ENCODE measurements at places on chromosomes 2 and 18. TPM values are rescaled to one million over a fixed set of nuclear protein-coding genes. Genes with fewer than 3 reads are reported as not detected.

DNA sequence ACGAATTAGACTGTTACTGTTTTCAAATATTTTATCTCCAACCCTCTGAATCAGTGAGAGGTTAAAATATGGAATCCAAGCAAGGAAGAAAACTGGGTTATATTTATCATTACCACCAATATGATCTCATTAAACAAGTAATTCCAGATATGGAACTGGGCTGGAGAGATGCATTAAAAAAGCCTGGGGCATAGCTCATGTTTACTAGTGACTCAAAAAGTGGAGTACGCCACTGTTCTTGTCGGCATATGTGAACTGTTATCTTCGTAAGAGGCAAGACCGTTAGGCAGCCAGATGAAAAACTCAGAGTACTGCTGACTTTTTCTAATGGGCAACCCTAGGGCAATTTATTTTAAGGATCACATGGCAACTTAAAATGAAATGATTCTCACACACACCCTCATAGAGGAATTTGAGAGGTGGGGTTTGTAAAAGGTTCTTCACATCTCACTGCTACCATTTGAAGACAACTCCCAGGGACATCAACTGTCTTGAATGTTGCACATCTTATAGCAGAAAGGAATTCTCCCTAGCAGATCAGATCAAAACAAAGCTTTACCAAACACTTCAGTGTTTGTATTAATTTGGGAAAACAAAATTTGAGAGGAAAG is 105.2 kb upstream of the TFCP2L1 start:
- no peak for DNase-seq

DNA sequence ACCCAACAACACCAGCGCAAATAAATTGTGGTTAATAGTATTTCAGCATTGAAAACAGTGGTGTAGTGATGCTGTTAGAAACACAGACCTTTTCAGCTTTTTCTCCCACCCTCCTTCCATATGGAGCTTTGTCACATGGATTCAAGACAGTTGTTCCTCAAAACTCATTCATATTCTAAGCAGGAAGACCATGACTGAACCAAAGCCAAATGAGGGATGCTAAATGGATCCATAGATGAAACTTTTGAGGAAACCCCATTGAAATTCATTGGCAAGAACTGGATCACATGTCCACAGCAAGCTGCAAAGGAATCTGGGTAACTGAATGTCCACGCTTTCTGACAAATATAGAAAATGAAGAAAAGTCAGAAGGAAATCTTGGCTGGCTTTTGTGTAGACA is 615.1 kb upstream of the NETO1 start:
- no peak for DNase-seq

DNA sequence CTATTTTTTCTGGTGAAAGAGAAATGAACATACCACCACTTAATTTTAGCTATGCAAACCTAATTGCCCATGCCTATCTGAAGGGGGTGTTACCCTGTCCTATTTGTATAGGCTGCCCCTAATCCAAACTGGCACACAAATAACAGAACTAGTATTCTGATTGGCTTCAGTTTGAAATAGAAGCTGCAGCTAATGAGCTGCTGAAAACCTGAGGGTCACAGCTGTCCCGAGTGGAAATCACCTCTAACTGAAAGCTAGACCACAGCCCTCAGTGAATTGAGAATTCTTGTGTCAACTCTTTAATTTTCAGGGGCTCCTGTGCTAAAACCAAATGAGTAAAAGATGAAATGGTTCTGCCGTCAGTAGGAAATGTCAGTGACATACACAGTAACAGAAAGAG is 28.7 kb downstream of the CCDC141 start:
- no peak for DNase-seq

Gene C18orf54
- 5.8 TPM for polyA plus RNA-seq

DNA sequence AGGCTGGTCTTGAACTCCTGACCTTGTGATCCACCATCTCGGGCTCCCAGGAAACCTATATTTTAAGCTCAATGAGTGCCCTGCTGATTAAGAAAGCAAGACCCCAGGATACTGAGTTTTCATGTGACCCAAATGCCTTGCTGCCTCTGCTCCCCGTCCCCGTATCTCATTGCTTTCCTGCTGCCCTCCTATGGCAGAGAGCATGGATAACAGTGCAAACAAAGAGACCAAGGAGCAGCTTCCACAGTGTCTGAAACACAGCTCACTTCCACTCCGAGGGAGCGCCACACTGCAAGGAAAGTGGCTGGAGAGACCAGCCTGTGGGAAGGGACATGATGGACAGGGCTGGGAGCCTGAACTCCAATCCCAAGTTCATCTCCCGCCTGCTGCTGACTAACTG is 246.8 kb downstream of the TMEM182 start:
- no peak for DNase-seq

GRCh38 chr18:55967019-55967418 is 379.0 kb upstream of the TCF4 start:
- no peak for DNase-seq

GRCh38 chr2:79670198-79670597 is 157.3 kb downstream of the CTNNA2 start:
- DNase-seq: no peak

GRCh38 chr2:198017068-198017467 is 212.7 kb downstream of the PLCL1 start:
- DNase-seq: no peak

Gene DYNAP
- polyA plus RNA-seq: 0.08 TPM

GRCh38 chr2:76733736-76734135 is 788.4 kb downstream of the LRRTM4 start:
- DNase-seq: no peak

- DNase-seq: no peak
Observed at GRCh38 chr2:108898315-108899082, 90.5 kb downstream of the EDAR start.

Gene SF3B6
- 120 TPM for polyA plus RNA-seq

- no peak for DNase-seq
Observed at GRCh38 chr18:45522371-45522770, 92.9 kb upstream of the SLC14A2 start.

DNA sequence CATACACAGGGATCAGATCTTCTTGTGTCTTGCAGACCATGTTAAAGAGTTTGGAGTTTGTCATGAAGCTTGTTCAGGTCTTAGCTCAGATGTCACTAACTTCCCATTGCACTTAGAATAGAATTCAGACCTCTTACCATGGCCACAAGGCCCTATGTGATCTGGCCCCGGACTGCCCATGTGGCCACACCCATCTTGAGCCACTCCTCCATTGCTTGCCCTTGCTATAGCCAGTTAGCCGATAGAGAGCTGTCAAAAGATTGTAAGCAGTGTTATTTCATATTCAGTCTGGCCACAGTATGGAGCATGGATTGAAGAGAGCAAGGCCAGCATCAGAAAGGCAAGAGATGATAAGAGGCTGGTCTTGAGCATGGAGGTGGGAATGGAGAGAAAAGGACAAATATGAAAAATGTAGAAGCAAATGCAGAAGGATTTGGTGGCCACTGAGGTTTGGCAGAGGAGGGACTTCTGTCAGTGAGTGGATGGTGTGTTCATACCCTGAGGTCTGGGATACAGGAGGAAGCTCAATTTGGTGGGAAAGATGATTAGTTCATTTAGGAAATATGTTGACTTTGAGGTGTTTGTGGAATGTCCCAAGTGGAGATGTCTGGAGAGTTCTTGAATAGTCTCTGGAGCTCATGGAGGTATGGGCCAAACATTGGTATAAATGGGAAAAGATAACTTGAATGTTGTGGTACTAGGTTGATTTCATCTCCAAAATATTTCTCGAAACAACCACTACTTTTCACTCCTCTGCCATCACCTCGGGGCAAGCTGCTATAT is 10.6 kb downstream of the DGUOK start:
- no peak for DNase-seq

Gene PELI1
- 42.7 TPM for polyA plus RNA-seq

DNA sequence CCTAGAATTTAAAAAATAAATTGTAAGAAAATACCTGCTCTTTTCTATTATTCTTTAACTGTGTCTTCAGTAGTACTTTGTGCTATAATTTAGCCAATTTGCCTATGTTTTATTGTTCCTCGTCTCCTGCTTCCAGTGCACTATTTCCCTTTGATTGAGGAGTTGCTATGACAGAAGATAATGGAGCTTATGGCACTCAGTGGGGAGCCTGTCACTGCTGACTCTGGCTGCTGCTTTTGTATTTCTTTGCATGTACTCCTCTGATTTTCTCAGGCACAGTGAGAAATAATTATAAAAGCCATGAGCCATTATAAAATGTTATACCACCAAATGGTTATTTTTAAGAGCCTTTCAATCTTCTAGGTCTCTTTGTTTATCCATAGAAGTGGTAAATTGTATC is 1310.8 kb upstream of the SLC39A10 start:
- no peak for DNase-seq

Gene BOD1L2
- polyA plus RNA-seq: not detected

DNA sequence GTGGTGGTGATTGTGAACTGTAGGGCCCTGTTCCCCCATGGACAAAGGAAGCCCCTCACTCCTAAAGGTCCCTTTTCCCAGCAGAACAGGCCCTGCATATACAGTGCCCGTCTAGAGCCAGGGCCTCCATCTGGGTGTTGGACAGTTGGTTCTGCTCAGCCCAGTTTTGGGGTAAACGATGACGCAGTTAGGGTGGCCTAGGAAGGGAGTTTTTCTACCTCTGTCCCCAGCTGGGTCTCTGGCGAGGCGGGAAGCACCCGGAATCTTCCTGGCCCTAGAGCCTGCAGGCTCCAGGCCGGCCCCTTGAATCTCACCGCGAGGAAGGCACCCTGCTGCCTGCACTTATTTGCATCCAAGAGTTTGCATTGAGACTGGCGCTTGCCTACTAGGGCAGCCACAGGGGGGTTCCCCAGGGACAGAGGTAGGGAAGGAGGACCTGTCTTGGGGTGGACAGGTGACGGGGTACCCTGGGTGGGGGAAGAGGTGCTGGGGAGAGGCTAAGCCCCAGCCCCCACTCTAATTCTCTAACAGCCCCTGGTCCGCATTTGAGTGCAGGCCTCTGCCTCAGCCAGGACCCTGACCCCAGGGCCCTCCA is 529 bp upstream of the MTA3 start:
- no peak for DNase-seq

Gene OTOS
- polyA plus RNA-seq: not detected

- no peak for DNase-seq
Observed at GRCh38 chr2:86786001-86786536, 4.6 kb downstream of the CD8A start.

DNA sequence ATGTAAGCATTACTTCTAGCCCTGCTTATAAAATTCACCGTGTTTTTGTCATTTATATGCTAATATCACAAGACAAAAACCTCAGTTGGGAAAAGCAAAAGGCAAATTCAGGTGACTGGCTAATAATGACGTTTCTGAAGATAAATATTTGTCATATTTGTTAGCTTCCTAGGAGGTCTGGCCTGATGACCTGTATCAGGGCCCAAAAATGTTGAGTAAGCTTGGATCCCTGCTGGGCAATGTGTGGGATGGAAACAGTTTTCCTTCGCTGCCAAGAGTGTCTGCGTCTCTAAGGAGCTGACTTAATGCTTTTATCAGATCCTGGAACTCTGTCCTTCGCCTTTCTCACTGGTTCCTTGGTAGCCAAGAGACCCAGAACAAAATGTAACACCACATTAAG is 230.1 kb upstream of the PXDN start:
- peak; percentile 72 for DNase-seq

DNA sequence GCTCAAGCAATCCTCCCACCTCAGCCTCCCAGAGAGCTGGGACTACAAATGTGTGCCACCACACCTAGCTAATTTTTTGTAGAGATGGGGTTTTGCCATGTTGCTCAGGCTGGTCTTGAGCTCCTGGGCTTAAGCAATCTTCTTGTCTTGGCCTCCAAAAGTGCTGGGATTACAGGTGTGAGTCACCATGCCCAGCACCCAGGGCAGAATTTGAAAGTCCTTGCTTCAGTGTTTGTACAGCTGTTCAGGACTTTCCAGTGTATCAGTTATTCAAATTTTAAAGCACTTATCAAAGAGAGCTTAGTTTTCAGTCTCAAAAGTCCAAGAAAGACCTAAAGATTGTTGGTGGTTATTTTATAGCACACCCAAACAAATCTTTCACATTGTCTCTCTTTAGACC is 43.6 kb upstream of the VPS54 start:
- no peak for DNase-seq

GRCh38 chr2:113112441-113112840 is 15.0 kb upstream of the IL1RN start:
- DNase-seq: no peak

GRCh38 chr2:173766537-173767289 is 198.5 kb downstream of the SP3 start:
- DNase-seq: no peak

DNA sequence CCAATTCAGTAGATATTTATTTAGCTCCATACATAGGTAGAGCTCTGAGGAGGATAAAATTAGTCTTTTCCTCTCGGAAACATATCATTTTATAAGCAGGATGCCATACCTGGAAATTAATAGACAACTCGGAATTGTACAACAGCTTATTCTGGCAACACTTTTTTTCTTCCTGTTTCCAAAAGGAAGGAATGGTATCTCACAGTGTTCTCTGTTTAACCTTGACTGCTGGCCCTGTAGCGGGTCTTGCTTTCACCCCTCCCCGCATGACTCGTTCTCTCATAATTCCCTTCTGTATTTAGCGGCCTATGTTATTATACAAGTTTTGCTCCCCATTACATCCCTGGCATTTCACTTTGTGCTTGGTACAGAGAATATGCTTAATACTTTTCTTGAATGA is 2.5 kb upstream of the KYNU start:
- DNase-seq: no peak

GRCh38 chr2:134372611-134373131 is 118.8 kb downstream of the MGAT5 start:
- peak; percentile 76 for DNase-seq

All from spinal cord (tissue), 10 donors.